ENCODE measurements at places on chromosomes 6 and 20.

DNA sequence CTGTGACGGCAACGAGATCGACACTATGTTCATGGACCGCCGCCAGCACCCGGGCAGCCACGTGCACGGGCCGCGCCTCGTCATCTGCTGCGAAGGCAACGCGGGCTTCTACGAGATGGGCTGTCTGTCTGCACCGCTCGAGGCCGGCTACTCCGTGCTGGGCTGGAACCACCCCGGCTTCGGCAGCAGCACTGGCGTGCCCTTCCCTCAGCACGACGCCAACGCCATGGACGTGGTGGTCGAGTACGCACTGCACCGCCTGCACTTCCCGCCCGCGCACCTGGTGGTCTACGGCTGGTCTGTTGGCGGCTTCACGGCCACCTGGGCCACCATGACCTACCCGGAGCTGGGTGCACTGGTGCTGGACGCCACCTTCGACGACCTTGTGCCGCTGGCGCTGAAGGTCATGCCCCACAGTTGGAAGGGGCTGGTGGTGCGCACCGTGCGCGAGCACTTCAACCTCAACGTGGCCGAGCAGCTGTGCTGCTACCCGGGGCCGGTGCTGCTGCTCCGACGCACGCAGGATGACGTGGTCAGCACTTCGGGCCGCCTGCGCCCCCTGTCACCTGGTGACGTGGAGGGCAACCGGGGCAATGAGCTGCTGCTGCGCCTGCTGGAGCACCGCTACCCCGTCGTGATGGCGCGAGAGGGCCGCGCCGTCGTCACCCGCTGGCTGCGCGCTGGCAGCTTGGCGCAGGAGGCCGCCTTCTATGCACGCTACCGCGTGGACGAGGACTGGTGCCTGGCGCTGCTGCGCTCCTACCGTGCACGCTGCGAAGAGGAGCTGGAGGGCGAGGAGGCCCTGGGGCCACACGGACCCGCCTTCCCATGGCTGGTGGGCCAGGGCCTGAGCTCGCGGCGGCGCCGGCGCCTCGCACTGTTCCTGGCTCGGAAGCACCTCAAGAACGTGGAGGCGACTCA, 943 bp downstream of the ABHD16B start:
- no peak for DNase-seq

DNA sequence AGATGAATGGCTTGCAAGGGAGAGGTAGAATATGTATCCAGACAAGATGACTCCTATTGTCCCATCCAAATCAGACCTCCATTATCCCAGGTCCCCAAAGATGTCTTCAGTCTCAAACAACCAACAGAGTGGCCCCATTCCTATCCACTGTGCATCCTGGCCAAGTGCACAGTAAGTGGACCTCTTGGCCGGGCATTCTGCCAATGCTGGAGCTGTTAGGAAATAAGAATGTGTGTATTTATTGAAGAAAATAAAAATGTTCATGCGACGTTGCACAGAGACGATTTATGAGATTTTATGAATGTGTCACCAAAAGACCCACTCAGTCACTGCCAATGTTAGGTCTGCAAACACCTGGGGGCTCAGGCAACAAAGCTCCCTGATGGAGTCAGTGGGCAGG, 196.0 kb downstream of the MAFB start:
- DNase-seq = no peak

- no peak for DNase-seq
These were observed 117.5 kb downstream of the GMPR start for GRCh38 chr6:16355699-16356446.

GRCh38 chr6:45645302-45645701, 267.6 kb upstream of the SUPT3H start:
- no peak for DNase-seq

DNA sequence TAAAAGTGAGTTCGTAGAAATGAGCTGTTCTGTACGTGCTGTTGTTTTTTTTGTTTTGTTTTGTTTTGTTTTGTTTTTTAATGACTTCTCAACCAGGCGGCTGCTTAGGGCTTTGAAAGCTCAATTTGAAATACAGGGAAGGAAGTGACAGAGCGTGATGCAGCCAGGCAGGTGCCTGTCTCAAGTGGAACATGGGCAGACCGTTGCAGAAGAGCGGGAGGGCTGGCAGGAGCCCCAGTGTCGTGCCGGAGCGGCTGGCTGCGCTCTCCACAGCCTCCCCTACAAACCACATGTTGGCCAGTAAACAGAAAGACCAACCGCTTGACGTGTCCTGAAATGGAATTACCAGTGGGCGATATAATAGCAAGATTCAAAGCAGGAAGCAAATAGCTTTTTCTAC, 164.9 kb upstream of the RREB1 start:
- DNase-seq = no peak

- DNase-seq = no peak
These were observed 103.6 kb upstream of the KCNK16 start for GRCh38 chr6:39426073-39426456.

DNA sequence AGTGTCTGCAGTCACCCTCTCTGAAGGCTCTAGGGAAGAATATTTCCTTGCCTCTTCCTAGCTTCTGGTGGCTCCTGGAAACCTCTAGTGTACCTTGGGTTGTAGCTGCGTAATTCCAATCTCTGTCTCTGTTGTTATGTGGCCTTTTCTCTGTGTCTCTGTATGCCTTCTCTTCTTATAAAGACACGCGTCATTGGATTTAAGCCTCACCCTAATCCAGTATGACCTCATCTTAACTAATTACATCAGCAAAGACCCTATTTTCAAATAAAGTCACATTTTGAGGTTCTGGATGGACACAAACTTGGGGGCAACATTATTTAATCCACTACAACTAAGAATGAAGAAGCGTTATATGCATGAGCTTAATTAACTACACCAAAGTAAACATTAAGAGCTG, 111.4 kb upstream of the ZNF184 start:
- DNase-seq = no peak

GRCh38 chr6:110140650-110141049, 38.8 kb downstream of the WASF1 start:
- no peak for DNase-seq

DNA sequence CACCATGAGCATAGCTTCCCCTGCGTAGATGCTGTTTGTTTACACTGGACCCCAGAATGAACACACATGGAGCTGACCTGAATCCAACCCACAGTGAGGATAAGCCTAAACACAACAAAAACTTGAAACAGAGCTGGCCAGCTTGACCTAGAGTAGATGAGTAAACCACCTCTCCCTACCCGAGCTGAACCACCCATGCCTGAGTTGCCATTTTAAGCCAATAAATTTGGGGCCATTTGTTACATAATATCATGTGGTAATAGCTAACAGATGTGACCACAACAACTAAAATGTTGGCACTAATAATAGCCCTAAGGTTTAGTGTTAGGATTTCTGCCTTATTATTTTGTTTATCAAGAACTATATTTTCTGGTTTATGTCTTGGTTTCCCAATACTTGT, 103.2 kb upstream of the GRIK2 start:
- no peak for DNase-seq

DNA sequence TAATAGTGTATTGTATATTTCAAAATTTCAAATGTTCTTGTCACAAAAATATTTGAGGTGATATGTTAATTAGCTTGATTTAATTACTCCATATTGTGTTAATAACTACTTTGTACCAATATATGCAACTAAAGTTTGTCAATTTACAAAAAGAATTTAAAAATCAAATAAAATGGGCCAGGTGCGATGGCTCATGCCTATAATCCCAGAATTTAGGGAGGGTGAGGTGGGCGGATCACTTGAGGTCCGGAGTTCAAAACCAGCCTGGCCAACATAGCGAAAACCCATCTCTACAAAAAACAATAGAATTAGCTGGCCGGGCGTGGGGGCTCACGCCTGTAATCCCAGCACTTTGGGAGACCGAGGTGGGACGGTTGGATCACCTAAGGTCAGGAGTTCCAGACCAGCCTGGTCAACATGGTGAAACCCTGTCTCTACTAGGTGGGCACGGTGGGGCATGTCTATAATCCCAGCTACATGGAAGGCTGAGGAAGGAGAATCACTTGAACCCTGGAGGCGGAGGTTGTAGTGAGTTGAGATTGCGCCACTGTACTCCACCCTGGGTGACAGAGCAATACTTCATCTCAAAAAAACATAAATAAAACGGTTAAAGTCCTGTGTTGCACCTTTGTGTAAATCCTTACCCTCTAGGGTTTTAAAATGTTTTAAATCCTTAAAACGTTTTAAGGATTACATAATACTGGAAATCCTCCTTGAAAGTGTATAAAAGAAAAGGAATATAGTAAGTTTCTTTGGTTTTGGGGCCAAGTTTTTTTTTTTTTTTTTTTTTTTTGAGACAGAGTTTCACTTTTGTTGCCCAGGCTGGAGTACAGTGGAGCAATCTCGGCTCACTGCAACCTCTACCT, 4.0 kb downstream of the HSPA1B start:
- DNase-seq = no peak

DNA sequence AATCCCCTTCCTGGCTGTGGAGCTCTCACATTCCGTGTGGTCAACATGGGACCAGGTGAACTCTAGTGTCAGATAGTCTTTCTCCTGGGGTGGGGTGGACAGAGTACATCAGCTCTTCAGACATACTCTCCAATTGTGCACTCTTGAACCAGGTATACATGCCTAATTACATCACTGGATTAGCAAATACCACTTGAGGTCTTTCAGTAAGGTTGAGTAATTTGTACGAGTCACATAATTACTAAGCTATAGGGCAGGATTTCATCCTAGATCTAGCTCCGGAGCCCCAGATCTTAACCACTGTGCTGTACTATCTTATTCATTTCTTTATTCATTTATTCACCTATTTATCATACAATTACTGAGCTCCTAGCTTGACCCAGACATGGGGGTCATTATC, 821.3 kb downstream of the TFAP2A start:
- no peak for DNase-seq

GRCh38 chr6:31614075-31614619, 887 bp upstream of the AIF1 start:
- no peak for DNase-seq

DNA sequence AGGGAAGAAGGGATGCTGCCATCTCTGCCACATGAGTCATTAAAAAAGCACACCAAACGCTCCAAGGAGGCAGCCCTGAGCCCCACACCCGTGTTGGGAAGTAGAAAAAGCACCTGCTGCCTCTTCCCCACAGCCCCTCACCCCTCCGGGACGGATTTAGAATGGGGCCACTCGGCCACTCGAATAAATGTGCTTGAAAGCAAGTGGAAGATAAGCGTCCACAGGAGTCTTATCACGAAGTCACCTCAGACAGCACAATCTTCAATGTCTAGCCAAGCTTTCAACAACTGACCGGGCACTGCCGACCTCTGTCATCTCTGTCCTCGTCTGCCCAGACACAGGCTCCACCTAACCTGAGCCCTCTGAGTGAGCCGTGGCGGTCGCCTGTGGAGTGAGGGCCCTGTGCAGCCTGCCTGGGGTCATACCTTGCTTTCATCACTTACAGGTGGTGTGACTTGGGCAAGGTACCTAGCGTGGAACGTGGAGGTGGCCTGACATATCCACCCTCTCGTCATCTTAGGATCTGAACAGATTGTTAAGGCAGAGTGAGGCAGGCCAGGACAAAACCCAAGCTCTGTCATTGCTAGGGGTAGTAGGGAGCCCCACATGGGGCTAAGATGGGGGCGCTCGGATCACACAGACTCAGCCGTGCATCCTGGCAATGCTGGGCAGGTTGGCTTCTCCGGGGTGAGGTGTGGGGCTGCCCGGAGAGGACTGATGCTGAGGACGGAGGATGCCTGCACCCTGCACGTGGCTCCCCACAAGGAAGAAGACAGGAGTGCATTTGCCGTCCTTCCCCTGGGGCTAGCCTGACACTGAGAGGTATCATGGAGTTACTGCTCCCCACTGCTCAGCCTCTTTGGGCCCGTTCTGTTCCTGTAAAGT, 34.8 kb downstream of the PSMG4 start:
- DNase-seq = no peak
